ENCODE measurements at places on chromosomes 16 and 17.

DNA sequence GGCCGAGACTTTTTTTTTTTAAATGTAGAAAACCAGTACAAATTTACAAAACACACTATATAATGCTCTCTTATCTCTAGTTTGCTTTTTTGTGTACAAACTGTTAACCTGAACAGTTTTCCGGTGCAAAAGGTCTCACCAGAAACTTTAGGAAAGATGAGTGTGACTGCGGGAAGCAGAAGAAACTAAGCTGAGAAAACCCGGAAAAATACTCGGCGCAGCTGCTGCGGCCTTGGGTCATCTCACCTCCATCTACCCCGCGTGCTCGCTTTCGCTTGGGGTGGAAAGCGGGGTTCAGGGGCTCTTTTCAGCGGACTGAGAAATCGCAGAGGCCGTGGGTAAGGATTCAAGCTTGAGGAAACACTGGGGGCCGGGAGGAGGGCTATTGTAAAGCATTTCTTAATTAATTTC, 1.8 kb downstream of the SALL1 start:
- no peak for DNase-seq

GRCh38 chr16:72768591-72768990, 279.3 kb downstream of the ZFHX3 start:
- no peak for DNase-seq

GRCh38 chr17:65530523-65531255, 30.8 kb downstream of the AXIN2 start:
- no peak for DNase-seq

DNA sequence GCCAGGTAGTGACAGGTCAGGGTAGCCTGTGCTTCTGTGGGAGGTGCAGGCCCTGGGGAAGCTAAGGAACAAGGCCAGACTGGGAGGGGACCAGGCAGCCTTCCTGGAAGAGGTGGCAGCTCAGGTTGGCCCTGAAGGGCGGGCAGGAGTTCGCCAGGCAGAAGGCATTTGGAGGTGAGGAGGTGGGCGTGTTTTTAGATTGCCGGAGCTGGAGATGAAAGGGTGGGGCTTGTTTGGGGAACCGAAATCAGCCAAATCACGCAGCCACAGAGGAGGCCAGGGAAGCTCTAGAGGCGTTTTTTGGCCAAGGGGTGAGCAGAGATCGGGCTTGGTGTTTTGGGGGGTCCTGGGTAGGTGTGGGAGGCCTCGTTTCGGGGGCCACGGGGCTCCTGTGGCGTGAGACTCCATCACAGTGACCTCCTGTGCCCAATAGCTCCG, 7.6 kb downstream of the ADCY7 start:
- peak; percentile 85 for DNase-seq

GRCh38 chr17:51261024-51261963, 948 bp downstream of the UTP18 start:
- DNase-seq = no peak

GRCh38 chr17:70295731-70296130, 126.4 kb downstream of the KCNJ2 start:
- DNase-seq = no peak

- DNase-seq = peak; percentile 77
Measured at GRCh38 chr17:44362949-44363612, 572 bp downstream of the FAM171A2 start.

GRCh38 chr16:19696961-19697360, 21.1 kb downstream of the KNOP1 start:
- DNase-seq = no peak

DNA sequence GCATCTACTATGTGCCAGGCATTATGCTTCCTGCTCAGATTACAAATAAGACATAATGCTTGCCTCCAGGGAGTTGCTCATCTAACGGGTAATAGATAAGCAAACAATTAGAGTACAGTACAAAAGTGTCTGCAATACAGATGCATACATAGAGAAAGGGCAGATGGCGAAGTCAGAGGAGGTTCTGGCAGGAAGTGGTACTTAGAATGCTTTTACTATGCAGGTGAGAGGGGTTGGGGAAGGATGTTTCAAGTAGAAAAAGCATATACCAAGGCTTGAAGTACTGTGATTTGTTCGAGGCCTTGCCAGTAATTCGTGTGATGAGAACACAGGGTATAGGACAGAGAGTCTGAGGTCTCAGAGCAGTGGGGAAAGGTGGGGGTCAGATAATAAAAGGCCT, 349.8 kb downstream of the UTP18 start:
- DNase-seq = no peak

GRCh38 chr17:63474174-63474573, 2.7 kb upstream of the ACE start:
- DNase-seq = no peak

GRCh38 chr16:67915831-67916723, 15.6 kb downstream of the CTRL start:
- no peak for DNase-seq

DNA sequence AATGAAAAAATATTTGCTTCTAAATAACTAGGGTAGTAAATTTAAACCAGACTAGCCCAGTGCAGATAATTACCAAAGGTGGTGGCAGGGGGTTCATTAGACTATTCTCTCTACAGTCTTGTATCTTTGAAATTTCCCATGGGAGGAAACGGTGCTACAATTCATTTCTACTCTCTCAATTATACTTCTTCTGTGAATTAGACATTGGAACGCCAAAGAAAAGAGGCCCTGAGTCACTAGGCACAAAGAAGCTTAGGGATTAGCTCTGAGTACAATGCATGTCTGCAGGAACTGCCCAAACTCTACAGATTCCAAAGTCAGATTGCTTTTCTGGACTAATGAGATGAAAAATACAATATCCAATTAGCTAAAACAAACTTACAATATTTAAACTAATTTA, 30.7 kb upstream of the ARL6IP1 start:
- DNase-seq = no peak

GRCh38 chr16:49556249-49556605, 182.6 kb downstream of the C16orf78 start:
- no peak for DNase-seq

- DNase-seq = no peak
Measured at GRCh38 chr17:15185625-15185991, 79.5 kb downstream of the PMP22 start.

GRCh38 chr16:80197741-80198201, 343.0 kb upstream of the DYNLRB2 start:
- no peak for DNase-seq

DNA sequence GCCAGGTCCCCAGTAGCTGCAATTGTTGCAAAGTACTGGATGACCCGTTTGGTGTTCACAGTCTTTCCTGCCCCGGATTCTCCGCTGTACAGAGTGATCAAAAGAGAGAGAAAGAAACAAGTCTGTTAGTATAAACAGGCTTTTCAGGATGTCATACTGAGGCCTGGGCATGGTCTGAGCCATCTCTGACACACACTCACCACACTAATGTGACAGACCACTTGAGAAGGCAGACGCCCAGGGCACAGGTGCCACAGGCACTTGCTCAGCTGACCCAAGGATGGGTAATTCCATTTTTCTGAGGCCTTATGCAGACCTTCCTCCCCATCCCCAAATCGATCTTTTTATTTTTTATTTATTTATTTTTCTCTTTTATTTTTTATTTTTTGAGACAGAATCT, 7.5 kb downstream of the MYH3 start:
- DNase-seq = no peak

GRCh38 chr16:2458887-2459646, 842 bp upstream of the TEDC2 start:
- DNase-seq = no peak

- DNase-seq = no peak
Measured at GRCh38 chr16:23464196-23464595, 11.2 kb upstream of the COG7 start.

DNA sequence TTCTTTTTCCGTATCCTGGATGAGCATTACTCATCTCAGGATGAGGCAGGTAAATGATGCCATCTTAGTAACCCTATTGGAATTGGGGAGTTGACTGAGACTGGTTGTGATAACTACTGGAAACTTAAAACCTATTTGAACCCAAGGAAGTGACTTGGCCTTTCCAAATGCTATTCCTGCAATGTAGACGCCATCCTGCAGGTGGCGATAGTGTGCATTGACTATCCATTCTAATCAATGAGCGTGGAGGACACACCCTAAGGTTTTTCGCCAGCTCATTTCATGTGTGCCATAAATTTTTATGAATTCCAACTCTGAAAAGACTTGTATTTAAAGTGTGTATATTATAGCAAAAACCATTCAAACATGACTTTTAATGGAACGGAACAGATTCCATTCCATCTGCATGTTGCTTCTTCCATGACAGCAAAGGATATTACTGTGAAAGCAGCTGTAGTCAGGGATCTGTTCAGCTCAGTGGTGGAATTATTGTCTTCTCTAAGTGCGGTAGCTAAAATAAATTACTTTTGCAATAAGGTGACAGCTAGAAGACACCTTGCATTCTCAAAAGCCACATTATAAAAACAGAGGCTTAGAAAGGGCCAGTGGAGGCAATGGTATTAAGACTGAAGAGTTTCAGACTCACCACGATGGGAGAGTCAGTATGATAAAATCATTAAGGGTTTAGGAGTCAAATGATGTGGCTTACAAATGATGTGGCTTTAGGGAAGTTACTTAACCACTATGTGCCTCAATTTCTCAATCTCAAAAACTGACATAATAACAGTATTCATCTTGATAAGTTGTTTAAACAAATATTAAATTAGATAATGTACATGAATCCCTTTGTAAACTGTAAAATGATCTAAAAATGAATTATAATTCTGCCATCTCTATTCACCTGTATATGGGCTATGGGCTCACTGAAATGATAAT, 55.5 kb downstream of the SYT17 start:
- no peak for DNase-seq

DNA sequence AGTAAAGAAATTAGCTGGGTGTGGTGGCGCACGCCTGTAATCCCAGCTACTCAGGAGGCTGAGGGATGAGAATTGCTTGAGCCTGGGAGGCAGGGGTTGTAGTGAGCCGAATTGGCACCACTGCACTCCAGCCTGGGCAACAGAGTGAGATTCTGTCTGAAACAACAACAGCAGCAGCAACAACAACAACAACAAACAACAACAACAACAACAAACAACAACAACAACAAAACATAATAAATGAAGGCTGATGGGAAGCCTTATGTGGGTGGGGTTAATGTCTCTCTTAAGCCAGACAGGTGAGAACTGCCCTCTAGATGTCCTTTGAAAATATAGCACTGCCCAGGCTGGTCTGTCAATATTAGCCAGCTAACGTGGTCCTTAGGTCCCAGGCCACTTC, 107.3 kb downstream of the MSI2 start:
- no peak for DNase-seq

DNA sequence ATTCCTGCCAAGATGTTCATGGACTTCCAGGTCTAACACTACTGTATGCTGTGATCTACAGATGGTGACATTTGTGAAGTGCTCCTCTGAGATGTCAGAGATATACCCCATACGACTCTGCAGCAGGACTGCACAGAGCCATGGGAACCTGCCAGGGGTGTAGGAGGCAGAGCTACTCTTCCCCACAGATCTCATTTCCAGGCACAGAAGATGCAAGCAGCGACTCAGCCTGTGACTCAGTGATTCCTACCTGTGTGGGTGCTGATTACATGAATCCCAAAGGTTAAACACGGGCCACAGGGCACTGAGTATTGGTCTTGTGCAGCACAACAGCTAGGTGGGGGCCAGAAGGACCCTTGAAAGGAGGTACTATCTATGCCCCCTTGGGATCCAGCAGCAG, 137.0 kb upstream of the SOX9 start:
- DNase-seq = no peak

DNA sequence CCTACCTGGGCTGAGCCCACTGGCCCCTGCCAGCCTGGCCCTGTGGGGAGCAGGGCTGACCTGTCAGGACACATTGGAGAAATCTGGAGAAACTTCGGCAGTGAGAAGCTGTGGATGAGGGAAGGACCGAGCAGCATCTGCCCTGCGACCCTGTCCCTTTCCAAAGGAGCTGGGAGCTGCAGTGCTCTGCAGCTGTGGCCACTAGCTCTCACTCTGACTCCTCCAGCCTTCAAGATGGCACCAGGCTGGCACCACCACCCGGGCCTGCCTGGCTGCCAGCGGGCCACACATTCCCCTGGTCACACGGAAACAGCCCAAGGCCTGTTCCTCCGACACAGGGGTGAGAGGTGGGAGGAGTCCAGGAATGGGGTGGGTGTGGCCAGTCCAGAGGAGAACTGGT, 30.1 kb downstream of the CD300LG start:
- no peak for DNase-seq

DNA sequence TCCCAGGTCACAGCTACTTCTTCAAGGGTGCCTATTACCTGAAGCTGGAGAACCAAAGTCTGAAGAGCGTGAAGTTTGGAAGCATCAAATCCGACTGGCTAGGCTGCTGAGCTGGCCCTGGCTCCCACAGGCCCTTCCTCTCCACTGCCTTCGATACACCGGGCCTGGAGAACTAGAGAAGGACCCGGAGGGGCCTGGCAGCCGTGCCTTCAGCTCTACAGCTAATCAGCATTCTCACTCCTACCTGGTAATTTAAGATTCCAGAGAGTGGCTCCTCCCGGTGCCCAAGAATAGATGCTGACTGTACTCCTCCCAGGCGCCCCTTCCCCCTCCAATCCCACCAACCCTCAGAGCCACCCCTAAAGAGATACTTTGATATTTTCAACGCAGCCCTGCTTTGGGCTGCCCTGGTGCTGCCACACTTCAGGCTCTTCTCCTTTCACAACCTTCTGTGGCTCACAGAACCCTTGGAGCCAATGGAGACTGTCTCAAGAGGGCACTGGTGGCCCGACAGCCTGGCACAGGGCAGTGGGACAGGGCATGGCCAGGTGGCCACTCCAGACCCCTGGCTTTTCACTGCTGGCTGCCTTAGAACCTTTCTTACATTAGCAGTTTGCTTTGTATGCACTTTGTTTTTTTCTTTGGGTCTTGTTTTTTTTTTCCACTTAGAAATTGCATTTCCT, 3.4 kb upstream of the LPCAT2 start:
- peak; percentile 6 for DNase-seq

GRCh38 chr16:10598157-10598556, 17.8 kb upstream of the EMP2 start:
- no peak for DNase-seq

GRCh38 chr17:46873941-46874645, 22.7 kb downstream of the WNT9B start:
- no peak for DNase-seq

DNA sequence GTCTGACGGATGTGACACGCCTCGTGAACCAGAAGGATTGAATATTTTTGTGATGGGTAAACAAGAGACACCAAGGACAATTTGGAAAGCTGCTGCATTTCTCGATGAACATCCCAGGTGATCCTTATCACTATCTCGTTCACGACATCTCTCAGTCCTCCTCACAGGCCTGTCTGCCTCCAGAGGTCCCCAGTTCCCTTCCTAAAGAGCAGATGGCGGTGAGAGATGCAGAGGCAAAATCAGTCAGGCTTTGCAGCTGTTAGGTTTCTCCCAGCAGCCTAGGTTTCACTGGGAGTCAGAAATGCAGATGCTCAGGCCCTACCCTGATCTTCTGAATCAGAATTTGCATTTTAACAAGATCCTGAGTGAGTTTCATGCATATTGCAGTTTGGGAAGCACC, 23.6 kb downstream of the SCPEP1 start:
- no peak for DNase-seq

GRCh38 chr16:5041600-5042133, 7.9 kb upstream of the NAGPA start:
- peak; percentile 67 for DNase-seq
